ENCODE measurements at places on chromosomes 11 and 22.

- no peak for DNase-seq
Observed at GRCh38 chr11:129458278-129458677, 82.6 kb downstream of the BARX2 start.

DNA sequence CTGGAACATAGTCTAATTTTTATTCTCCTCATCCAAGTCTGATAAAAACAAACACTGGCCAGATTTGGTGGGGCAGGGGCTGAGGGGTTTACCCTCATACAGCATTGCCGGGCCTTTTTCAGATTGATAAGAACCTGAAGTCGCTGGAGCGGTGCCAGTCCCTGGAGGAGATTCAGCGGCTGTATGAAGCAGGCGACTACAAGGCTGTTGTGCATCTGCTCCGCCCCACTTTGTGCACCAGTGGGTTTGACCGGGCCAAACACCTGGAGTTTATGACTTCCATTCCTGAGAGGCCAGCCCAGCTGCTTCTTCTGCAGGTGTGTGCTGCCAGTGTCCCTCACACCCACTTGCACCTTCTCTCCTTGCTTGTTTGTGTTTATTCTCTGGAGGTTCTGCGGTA is 55.8 kb downstream of the CABIN1 start:
- DNase-seq = peak; percentile 20

DNA sequence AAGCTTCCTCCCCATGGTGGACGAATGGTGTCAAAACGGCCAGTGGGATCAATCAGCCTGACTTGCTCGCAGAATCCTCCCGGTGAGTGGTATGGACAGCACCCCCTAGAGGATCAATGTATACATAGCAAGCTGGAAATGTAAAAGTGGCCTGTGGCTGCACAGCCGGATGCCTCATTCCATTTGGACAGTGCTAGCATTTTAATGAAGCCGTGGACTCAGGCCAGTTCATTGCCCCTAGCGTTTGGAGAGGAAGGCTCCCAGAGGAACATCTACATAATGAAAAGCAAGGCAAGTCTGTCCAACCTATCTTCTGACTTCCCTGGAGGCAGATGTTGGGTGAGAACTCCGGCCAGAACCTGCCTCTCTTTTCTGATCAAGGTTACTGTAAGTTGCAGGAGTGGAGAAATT is 942.3 kb downstream of the NTM start:
- peak; percentile 59 for DNase-seq

- no peak for DNase-seq
Observed at GRCh38 chr22:42939941-42940653, 74.9 kb downstream of the PACSIN2 start.

- DNase-seq = no peak
Observed at GRCh38 chr11:35344681-35345574, 74.4 kb downstream of the SLC1A2 start.

- DNase-seq = no peak
Observed at GRCh38 chr11:100240025-100240539, 447.0 kb upstream of the ARHGAP42 start.

DNA sequence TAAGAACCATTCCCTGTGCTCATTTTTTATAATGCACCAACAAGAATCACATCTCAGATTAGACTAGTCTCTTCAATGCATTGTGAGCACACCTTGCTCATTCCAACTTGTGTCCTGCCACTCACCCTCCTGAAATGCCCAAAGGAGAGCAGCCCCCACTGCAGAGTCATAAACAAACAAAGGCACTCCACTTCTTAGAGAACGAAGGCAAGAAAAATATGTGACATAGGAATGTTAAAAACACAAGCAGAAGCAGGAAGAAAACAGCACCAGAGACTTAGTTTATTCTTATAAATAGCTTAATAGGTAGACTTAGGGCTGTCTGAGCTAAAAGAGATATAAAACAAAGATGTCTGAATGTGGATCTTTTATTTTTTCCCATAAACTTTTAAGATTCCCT is 57.2 kb downstream of the GUCY1A2 start:
- DNase-seq = no peak

DNA sequence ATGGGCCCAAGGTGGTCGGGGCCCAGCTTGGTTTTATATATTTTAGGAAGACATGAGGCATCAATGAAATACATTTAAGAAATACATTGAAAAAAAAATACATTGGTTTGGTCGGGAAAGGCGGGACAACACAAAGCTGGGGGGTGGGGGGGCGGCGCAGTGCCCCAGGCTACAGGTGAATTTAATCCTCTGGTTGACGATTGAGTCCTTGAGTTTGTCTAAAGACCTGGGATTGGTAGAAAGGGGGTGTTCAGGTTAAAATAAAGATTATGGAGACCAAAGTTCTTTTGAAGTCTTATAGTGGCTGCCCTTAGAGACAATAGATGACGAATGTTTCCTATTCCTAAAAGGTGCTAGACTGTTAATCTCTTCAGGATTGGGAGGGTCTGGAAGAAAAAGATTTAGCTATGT is 3.1 kb downstream of the IFITM1 start:
- DNase-seq = no peak

GRCh38 chr11:92623055-92623454 is 346.4 kb upstream of the MTNR1B start:
- DNase-seq = no peak

GRCh38 chr11:1297576-1298473 is 11.6 kb downstream of the TOLLIP start:
- DNase-seq = no peak

- DNase-seq = no peak
Observed at GRCh38 chr11:16505481-16505880, 149.1 kb upstream of the SOX6 start.

DNA sequence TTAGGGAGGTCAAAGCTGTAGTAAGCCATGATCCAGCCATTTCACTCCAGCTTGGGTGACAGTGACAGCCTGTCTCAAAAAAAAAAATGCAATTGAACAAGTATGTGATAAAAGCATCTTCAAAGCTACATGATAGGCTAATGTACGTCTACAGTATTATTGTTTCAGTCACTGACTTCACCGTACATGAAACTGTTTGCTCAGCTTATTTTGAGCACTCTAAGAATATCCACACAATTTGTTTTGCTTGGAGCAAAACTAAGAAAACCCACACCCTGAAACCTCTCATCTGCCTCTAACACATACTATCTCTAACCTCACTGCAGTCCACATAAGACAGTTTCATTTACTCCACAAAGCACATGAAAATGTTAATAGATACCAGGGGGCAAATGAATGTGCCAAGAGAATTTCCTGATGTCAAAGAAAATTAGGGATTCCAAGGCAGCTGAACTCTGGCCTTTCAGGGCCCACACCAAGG is 60.7 kb downstream of the KCNA4 start:
- DNase-seq = no peak

GRCh38 chr11:128915149-128915521 is 24.0 kb downstream of the KCNJ5 start:
- DNase-seq = no peak

- no peak for DNase-seq
Observed at GRCh38 chr22:36840106-36840505, 20.7 kb upstream of the NCF4 start.

DNA sequence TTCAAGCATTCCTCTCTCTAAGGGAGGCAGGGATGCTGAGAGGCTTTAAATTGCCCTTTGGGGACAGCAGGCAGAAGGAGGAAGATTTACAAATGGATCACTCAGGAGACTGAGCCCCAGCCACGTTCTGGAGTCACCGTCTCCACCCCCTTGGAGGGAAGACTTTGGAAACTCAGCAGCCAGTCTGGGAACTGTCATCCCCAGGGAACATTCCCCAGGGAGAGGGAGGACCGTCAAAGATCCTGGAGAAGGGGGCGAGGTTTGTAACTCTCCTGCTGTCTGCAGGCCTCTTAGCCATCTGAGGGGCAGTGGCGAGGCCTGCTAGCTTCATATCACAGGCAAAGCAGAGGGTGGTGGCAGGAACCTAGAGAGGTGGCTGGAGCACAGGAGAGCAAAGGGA is 56.1 kb upstream of the SLC22A12 start:
- DNase-seq = no peak

DNA sequence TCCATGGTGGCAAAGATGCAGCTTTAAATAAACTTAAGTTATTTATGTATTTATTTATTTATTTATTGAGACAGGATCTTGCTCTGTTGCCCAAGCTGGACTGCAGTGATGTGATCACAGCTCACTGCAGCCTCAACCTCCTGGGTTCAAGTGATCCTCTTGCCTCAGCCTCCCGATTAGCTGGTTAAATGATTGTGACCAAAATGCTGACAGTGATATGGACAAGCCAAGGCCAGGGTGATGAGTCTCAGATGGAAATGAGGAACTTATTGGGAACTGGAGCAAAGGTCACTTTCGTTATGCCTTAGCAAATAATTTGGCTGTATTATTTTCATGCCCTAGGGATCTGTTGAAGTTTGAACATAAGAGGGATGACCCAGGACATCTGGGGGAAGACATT is 9.3 kb upstream of the LRP5 start:
- DNase-seq = no peak

DNA sequence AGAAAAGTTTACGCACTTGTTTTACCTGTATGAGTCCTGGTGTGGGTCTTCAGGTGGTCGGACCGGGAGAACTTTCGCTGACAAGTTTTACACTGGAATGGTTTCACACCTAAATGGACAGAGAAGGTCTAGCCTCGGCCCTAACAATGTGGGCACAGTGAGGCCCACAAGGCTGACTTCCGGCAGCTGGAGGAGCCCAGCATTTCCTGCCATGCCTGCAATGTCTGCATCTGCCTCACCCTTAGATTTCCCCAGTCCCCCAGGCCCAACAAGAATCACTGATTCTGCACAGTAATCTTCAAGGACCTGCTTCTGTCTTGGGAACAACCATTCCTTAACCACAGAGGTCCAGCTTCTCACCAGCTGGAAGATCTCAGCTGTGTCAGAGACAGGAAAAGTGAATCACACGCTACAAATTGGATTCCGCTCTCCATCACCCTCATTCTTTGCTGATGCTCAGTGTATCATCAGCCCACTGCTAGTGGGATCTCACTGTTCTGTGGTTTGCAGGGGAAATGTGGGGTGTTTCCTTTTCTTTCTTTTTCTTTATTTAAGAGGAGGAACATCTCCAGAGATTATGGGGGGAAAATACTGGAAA is 43.3 kb downstream of the WT1 start:
- DNase-seq = no peak

DNA sequence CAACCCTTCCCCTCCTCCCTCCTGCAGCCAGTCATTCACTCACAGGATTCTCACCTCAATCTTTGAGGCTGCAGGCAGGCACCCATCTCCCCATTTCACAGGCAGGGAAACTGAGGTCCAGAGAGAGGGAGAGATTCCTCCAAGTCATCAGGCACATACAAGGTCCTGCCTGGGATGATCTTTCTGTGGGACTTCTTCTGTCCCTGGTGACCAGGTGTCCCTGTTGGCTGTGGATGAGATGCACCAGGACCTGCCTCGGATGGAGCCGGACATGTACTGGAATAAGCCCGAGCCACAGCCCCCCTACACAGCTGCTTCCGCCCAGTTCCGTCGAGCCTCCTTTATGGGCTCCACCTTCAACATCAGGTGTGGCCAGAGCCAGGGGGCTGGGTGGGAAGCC is 7.8 kb downstream of the FTH1 start:
- DNase-seq = no peak

Measured in NCI-H774 (cell line).